ENCODE measurements at places on chromosomes 2 and 18.

DNA sequence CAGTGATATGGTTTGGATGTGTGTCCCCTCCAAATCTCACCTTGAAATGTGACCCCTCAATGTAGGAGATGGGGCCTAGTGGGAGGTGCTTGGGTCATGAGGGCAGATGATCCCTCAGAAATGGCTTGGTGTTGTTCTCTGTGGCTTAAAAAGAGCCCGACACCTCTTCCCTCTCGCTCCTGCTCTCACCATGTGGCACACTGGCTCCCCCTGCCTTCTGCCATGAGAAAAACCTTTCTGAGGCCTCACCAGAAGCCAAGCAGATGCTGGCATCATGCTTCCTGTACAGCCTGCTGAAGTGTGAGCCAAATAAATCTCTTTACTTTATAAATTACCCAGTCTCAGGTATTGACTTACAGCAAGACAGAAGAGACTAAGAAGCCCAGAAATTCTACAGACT is 357.1 kb downstream of the NRXN1 start:
- DNase-seq = no peak

- DNase-seq = no peak
Measured at GRCh38 chr2:232674491-232674890, 22.6 kb upstream of the GIGYF2 start.

GRCh38 chr2:217801115-217801531 is 201.7 kb downstream of the TNS1 start:
- no peak for DNase-seq

- no peak for DNase-seq
Measured at GRCh38 chr2:555164-555922, 121.9 kb downstream of the TMEM18 start.

DNA sequence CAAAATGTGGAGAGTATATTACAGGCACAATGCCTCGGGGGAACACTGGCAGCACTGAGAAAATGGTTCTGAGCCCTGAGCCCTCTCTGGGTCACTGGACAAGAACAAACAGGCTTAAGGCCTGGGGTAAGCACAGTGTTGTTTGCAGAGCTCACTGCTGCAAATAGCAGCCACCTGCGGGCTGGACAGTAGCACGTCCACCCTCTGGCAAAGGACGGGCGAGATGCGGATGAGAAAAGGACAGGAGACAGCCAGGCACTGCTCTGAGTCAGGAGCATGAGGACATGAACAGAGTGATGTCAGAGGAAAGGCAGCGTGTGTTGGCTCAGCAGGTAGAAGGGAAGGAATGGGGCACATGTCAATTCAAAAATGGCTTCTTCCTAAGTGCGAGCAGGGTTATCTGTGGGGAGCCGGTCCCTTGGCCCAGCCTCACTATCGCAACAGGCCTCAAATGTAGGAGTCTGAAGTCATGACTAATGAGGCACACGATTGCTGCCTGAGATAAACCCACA is 25.9 kb upstream of the NEB start:
- DNase-seq = no peak

DNA sequence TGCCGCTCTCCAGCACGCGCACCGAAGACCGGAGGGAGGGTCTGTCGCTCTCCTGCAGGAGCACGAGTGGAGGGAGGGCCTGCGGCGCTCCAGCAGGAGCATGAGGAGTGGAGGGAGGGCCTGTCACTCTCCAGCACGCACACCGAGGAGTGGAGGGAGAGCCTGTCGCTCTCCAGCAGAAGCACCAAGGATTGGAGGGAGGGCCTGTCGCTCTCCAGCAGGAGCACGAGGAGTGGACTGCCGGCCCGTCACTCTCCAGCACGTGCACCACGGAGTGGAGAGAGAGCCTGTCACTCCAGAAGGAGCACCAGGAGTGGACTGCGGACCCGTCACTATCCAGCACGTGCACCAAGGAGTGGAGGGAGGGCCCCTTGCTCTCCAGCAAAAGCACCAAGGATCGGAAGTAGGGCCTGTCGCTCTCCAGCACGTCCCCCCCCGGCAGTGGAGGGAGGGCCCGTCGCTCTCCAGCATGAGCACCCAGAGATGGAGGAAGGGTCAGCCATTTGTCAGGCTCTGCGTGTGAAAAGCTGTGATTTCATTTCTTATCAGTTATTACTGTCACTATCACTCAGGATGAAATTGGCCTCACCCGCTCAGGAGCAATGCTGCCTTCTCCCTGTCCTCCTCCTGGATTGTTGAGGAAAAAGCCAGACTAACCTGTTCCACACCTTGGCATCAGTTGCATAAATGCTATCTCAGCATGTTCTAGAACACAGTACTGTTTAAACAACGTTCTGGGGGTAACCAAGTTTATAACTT is 35.9 kb downstream of the ADI1 start:
- DNase-seq = no peak

DNA sequence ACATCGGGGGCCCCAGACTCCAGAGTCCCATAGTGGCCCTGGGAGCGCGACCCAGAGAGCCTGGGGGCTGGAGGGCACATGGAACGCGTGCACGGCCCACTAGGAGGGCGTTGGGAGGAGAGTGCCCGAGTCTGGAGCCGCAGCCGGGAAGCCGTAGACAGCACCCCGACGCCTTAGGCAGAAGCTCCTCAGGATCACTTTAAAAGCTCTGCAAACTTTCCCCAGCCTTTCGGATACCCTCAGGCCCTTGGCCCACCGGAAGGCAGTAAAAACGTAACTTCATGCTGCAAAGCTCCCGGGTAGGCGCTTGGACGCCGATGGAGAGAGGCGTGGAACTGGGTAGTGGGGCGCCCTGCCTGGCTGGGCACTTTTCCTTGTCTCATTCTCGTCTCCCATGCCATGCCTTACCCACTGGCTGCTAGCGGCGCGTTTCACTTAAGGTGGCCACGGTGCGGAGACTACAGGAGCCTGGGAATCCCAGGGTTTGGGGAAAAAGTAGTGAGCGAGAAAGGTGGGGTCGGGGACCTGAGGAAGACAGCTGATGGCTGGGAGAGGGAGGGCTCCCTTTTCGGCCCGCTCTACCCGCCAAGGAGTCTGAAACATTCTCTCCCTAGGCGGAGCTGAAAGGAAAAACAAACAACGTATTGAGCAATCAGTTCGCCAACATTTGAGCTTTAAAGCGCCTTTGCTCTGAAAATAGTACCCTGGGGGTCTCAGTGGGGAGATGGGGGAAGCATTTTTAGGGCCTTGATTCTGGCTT is 141.8 kb downstream of the MEIS1 start:
- DNase-seq = no peak

GRCh38 chr2:71665168-71666093 is 212.1 kb downstream of the DYSF start:
- no peak for DNase-seq

DNA sequence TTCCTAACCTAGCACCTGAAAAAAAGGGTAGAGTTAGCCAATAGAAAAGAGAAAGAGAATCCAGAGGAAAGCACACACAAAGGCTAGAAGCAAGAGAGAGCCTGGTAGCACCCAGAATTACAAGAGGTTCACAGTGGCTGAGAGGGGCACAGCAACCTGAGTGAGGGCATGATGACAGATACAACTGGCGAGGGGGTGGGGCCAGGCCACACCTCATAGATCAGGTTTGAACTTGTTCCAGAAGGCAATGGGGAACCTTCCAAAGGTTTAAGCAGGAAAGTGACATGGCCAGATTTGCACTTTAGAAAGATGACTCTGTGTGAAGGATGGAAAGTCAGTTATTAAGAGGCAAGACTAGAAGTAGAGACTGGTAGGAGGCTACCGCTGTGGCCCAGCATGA is 148.0 kb downstream of the TTC32 start:
- no peak for DNase-seq

DNA sequence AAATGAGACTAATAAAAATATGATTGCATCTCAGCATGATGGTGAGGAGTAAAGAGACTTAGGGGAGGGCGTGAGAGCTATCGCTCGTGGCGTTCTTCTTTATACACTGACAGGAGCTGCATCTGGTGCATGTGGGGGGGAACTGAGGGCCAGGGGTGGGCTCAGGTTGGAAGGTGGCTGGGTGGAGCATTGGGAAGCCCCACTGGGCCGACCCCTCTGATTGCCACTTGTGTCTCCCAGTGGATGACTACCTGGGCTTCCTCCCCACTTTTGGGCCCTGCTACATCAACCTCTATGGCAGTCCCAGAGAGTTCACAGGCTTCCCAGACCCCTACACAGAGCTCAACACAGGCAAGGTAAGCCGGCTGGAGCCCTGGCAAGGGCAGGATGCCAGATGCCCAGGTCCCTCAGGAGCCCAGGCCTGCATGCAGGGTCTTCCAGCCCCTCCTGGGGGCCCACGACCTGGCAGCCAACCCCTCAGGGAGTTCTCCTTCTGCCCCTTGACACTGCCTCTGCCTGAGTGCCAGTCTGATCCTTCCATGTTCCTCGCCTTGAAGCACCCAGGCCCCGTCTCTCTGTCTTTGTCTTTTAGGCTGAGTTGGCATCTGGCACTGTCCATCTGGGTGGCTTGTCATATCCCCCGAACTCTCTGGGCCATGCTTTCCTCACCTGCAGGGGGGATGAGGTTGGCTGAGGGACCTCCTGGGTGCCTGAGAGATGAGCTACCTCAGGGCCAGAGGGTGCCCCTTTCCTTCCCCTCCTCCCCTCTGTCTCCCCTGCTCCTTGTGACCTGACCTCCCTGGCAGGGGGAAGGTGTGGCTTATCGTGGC is 97.7 kb downstream of the DYSF start:
- no peak for DNase-seq

DNA sequence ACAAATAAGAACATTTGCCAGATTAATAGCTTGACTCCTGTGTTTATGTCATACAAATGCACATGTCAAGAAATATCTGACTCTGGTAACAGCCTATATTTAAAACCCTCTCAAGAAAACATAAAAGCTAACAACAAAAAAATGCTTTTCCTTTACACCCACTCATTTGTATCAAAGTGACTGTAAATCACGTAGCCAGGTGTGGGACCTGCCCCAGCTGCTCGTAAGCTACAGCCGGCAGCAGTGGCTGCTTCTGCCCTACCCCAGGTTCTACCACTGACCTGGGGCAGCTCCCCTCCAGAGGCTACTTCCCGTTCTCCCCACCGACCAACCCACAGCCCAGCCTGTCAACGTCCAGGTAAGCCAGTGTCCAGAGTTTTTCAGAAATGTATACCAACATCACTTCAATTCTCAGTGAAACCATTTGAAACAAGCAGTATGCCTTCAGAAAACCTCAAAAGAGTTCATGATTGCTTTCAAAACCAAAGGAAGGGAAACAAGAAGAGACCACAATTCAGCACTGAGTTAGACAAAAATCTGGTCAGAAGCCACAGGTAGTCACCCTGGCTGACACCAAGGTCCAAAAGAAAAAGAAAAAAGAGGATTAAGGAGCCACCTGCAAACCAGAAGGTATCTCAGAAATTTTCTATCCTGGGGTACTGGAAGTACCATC is 40.4 kb downstream of the KIDINS220 start:
- DNase-seq = no peak

- no peak for DNase-seq
Measured at GRCh38 chr2:163625632-163626031, 110.2 kb downstream of the FIGN start.

GRCh38 chr2:149310349-149310748 is 20.0 kb upstream of the LYPD6 start:
- DNase-seq = no peak

GRCh38 chr18:3649633-3650426 is 199.9 kb downstream of the TGIF1 start:
- no peak for DNase-seq

DNA sequence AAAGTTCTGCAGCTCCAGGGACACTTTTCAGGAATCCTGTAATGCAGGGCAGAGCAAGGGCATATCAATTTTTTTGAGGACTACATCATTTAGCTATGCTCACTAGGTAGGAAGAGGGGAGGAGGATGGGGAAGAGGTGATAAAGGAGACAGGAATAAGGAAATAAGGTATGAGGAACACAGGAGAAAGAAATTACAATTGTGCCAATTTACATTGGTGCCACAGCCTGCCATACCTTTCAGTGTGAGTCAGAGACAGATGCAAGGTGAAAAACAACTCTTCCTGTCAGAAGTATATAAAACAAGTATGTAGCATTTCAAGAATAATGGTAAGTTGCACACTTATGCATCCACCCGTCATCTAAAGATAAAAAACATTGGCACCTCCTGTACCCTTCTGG is 5.4 kb upstream of the MRPS9 start:
- no peak for DNase-seq

- DNase-seq = no peak
Measured at GRCh38 chr2:197799068-197799467, 5.3 kb upstream of the PLCL1 start.

GRCh38 chr2:155250800-155251199 is 552.3 kb downstream of the KCNJ3 start:
- DNase-seq = no peak

- no peak for DNase-seq
Measured at GRCh38 chr2:69190743-69191404, 177.9 kb downstream of the ANTXR1 start.

DNA sequence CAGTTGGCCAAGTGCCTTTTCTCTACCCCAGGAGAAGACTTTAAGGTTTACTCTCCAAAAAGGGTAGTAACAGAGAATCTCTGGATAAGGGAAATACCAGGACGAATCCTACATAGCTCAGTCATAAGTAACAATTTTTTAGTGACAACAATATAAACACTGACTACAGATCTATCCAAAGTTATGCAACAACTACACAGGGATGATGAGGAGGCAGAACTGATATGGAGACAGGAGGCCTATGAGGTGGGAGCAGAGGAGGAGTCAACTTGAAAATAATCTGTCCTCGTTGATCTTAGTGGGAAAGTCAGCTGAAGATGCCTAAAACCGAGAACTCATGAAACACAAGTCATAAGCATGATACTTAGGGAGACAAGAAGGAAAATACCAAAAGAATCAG is 40.2 kb downstream of the SLC35F5 start:
- no peak for DNase-seq

DNA sequence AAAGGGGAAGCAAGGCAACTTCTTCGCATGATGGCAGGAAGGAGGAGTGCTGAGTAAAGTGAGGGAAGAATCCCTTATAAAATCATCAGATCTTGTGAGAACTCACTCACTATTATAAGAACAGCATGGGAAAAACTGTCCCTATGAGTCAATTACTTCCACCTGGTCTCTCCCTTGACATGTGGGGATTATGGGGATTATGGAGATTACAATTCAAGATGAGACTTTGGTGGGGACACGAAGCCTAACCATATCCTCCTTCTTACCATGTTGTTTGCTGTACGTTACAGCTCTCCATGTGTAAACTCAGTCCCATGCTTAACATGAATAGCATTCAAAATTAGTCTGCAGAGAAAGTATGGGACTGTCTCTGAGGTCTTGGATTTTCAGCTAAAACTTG is 1096.8 kb upstream of the ACVR2A start:
- no peak for DNase-seq

DNA sequence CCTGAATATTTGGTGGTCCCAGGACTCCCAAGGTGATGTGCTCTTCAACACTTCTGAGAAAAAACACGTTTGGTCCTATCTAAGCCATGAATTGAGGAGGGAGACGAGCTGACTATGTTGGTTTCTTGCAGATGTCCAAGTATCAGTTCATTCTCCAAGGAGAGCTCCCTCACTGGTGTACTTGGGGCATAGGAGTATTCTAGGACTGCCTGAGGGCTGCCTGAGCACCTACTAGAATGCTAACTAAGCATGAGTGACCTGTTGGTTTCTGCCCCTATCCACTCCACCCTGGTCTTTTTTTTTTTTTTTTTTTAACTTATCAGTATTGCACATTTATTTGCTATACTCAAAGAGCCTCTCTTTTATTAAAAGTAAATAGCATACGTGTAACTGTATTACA is 200.5 kb upstream of the FANCL start:
- no peak for DNase-seq

GRCh38 chr2:150232871-150233270 is 254.6 kb downstream of the RND3 start:
- DNase-seq = no peak

- DNase-seq = no peak
Measured at GRCh38 chr18:23629444-23629946, 33.2 kb downstream of the ANKRD29 start.

- no peak for DNase-seq
Measured at GRCh38 chr2:45570671-45571334, 40.3 kb downstream of the SRBD1 start.

Data from stimulated activated CD8-positive, alpha-beta memory T cell treated with anti-CD3 and anti-CD28 coated beads, Interleukin-7, amount 100 ng/mL, for 1 hour (primary cell).